Fibroblast of villous mesenchyme (primary cell): ENCODE measurements at places on chromosomes 4 and X. TPM values are rescaled to one million over a fixed set of nuclear protein-coding genes. Genes with fewer than 3 reads are reported as not detected.

DNA sequence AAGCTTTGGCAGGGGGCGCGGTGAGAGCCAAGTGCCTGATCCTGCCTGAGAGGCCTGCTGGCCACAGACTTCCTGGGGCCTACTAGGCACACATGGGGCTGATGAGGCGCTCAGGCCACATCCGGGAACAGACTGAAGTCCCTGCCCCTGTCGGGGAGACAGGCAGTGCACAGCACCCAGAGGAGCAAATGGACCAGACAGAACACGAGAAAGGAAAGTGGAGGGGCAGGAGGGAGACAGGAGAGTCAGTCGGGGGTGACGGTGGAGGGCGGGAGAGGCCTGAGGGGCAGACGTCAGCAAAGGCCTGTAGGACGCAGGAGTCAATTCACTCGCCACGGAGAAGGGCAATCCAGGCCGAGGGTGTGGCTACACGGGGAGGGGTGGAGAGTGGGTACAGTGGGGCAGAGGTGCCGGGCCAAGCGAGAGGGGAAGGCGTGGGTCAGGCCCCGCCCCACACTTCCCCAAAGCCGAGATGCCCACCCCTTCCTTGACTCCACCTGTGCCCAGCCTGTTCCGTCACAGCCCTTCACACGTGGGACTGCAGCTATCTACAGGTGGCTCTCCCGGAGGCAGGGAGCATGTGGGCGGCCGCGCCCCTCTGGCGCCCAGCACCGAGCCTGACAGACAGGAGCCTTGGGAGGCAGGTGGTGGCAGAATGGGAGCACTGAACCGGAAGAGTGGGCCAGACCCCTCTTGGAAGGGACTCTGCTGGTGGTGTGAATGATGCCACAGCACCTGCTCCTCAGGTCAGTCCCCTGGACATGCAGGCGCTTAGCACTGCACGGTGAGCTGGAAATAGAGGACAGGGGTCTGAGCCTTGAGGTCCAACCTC lies 20.5 kb downstream of the NOP14 start:
- DNase-seq = no peak

DNA sequence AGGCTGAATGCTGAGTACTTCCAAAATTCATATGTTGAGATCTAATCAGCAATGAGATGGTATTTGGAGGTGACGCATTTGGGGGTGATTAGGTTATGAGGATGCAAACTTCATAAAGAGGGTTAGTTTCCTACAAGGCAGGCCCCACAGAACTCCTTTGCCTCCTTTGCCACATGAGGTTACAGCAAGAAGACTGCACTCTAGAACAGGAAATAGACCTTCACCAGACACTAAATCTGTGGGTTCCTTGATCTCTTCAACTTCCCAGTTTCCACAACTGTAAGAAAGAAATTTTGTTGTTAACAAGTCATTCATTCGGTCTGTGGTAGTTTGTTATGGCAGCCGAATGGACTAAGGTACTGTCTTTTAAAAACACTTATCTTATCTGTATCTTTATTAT lies 681.9 kb upstream of the HS3ST1 start:
- no peak for DNase-seq

GRCh38 chr4:66568431-66568830 lies 898.1 kb upstream of the EPHA5 start:
- DNase-seq = no peak

- no peak for DNase-seq
Measured at GRCh38 chr4:78312989-78313753, 238.4 kb upstream of the ANXA3 start.

- DNase-seq = no peak
Measured at GRCh38 chr4:55297346-55297745, 48.7 kb upstream of the SRD5A3 start.

- DNase-seq = no peak
Measured at GRCh38 chrX:1468250-1468772, 15.6 kb upstream of the ASMTL start.

DNA sequence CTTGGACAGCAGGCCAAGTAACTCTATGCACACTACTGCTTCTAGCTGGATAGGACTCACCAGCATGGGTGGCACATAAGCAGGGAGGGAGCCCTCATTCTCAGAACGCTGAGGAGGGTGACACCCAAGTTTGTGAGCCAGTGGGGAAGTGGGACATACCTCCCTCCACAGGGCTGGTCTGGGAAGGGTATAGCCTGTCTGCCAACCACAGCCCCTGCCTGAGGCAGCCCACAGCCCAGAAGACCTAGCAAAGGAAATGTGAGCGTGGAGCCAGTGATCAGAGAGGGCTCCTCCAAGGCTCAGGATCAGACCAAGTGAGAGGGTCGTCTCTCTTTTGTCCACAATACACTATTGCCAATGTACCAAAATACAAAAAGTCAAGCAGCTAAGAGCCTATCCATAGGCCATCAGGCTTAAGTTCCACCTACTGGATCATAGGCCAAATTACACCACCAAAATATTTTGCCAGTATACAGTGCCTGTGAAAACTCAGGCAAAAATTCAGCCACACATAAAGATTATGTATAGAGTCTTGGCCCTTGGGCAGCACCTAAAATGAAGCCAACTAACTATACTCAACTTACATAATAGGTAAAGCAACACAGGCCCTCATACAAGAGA lies 1203.1 kb downstream of the PCDH18 start:
- no peak for DNase-seq

GRCh38 chr4:56803471-56803870 lies 18.0 kb downstream of the SPINK2 start:
- peak; percentile 34 for DNase-seq

DNA sequence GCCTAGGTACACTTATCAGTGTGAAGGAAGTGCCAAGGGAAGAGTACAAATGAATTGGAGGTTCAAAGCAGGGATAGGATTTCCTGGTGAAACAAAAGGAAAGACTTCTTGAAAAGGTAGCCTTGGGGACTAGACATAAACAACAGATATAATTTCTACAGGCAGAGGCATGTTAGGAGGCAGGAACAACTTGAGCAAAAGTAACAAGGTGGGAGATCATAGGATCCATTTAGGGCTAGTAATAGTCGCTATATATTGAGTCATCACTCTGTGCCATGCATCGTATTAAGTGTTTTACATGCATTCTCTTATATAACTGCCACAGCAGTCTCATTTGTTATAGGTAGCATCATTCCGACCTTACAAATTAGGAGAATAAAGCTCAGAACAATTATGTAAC lies 98.3 kb upstream of the EOLA2 start:
- no peak for DNase-seq

GRCh38 chrX:77788050-77788449 lies 2.0 kb upstream of the ATRX start:
- DNase-seq = peak; percentile 59

- no peak for DNase-seq
Measured at GRCh38 chr4:86744570-86744969, 104.6 kb downstream of the SLC10A6 start.

DNA sequence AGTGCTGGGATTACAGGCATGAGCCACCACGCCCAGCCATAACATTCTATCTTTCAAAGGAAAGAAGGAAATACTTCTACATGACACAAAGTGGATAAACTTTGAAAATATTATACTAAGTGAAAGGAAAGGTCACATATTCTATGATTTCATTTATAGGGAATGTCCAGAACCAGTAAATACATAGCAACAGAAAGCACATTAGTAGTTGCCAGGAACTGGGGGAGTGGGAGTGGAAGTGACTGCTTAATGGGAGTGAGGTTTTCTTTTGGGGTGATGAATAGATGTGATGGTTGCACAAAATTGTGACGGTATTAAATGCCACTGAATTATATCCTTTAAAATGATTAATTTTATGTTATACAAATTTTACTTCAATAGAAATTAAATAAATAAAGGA lies 95.7 kb upstream of the IL15 start:
- peak; percentile 70 for DNase-seq

DNA sequence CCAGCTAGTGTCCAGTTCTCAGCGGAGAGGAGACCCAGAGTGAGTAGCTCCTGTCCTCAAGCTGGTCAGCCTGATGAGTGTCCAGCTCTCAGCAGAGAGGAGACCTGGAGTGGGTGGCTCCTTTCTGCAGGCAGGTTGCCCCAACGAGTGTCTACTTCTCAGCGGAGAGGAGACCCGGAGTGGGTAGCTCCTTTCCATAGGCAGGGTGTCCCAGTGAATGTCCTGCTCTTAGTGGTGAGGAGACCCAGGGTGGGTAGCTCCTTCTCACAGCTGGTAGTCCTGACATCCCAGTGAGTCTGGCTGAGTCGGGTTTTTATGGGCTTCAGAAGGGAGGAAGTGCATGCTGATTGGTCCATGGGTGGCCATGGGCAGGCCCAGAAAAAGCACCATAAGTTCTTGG lies 55.7 kb upstream of the NUDT6 start:
- no peak for DNase-seq

GRCh38 chr4:150862829-150863228 lies 152.3 kb downstream of the LRBA start:
- no peak for DNase-seq

DNA sequence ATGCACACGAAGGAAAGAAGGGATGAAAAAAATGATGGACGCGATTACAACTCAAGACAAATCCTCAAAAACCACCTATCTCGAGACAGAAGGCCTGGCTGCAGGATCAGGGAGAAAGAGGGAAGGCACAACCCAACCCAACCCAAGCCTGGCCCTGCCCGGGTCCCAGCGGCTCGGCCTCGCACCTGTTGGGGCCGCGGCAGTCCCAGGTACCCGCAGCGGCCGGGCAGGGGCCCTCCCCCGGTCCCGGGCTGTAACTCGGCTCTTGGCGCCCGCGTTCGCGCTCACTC lies 464 bp downstream of the RASGEF1B start:
- DNase-seq = no peak

- peak; percentile 15 for DNase-seq
Measured at GRCh38 chr4:3233391-3234071, 15.4 kb upstream of the MSANTD1 start.

DNA sequence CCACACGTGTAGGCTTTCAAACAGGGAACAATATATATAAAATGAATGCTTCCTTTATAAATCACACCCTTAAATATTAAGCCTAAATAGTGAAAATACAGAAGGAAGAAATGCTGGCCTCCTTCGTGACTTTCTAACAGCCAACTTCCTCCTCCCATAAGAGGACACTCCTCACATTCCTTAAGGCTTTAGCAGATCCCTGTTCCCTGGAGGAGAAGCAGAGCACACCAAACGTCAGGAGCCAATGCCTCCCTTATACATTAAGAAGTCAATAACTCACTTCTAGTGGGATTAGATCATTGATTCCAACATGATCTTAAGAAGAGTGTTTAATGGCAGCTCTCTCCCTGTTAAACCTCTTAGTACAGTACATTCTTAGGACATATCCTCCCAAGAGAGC lies 108.4 kb upstream of the FAM241A start:
- DNase-seq = peak; percentile 10

GRCh38 chr4:168651374-168651773 lies 154.5 kb downstream of the PALLD start:
- no peak for DNase-seq

GRCh38 chr4:28378109-28378830 lies 1517.6 kb downstream of the STIM2 start:
- no peak for DNase-seq

- peak; percentile 58 for DNase-seq
Measured at GRCh38 chr4:80309294-80310004, 26.1 kb upstream of the CFAP299 start.

GRCh38 chr4:1413687-1414479 lies 7.6 kb upstream of the NKX1-1 start:
- no peak for DNase-seq

DNA sequence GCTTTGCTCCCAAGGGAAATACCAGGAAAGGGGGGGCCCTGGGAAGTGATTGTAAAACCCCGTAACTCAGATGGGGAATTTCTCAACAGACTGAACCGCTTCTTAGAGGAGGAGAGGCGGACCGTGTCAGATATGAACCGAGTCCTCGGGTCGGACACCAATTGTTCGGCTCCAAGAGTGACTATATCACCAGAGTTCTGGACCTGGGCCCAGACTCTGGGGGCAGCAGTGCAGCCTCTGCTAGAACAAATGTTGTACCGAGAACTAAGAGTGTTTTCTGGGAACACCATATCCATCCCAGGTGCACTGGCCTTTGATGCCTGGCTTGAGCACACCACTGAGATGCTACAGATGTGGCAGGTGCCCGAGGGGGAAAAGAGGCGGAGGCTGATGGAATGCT lies 1.0 kb downstream of the PNMA3 start:
- DNase-seq = no peak

DNA sequence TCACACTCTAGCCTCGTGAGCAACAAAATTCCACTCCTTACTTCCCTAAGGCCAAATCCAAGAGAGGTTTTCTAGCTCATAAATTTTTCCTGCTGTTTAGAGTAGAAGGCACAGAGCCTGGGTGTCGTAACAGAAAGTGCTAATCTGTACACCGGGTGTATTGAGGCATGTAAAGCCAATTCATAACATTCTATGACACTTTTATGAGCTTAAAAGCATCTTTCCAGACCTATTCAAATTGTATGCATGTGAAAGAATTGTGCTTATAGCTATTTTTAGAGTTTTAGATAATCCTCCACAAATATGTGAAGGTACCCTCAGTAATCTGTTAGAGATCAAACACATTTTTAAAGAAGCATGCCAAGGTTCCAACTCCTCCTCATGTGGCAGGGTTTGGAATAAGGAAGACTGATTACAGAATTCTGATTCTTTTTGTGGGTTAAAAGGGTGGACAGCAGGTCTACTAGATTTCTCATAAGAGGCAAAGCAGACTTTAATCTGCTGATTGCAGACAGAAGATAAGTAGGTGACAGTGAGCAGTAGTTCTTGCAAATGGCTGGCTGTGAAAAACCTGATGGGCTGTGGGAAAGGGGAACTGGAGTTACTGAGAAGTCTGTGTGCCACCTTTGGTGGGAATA lies 25.5 kb upstream of the LRCH2 start:
- DNase-seq = peak; percentile 90

DNA sequence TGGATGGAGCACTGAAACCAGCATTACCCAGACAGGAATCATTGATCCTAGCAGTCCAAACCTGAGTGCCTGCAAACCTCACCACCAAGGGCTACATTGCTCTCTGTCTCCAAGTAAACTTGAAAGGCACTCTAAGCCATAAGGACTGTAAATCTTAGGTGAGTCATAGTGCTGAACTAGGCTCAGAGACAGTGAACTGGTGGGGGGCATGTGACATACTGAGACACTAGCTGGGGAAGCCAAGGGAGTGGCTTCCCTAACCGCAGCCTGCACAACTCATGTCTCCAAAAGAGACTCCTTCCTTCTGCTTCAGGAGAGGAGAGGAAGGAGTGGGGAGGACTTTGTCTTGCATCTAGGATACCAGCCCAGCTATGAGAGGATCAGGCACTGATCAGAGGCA lies 235.5 kb upstream of the ACTRT1 start:
- no peak for DNase-seq

Gene PSAPL1
- not detected in 2 replicates for total RNA-seq

Gene SMIM31
- not detected in 2 replicates for total RNA-seq

Gene ATOH1
- total RNA-seq = not detected in 2 replicates

Gene RHOXF1
- not detected in 2 replicates for total RNA-seq

Gene CXCR3
- total RNA-seq = not detected in 2 replicates

Gene GSX2
- total RNA-seq = under 0.01 TPM in 1 of 2 replicates, not detected in the other

Gene ODAPH
- total RNA-seq = not detected in 2 replicates

Gene SLITRK4
- 3.0 and 6.1 TPM in 2 replicates for total RNA-seq

Gene CTPS2
- total RNA-seq = 9.1 and 11.0 TPM in 2 replicates

Gene KIAA1210
- not detected in 2 replicates for total RNA-seq

Gene HPGD
- total RNA-seq = 0.97 TPM in 1 of 2 replicates, not detected in the other

Gene TRPC3
- 0.97 and 1.3 TPM in 2 replicates for total RNA-seq

Gene ENPP6
- total RNA-seq = not detected in 2 replicates

Gene VCX3B
- total RNA-seq = not detected in 2 replicates

Gene CFAP299
- total RNA-seq = 2.6 and 3.9 TPM in 2 replicates

Gene MAOB
- under 0.01 and 0.43 TPM in 2 replicates for total RNA-seq
